ENCODE measurements at places on chromosomes 7 and 10.

GRCh38 chr10:96973809-96974747 is 142.0 kb downstream of the LCOR start:
- DNase-seq = no peak

- DNase-seq = no peak
Observed at GRCh38 chr7:83001362-83002040, 161.2 kb downstream of the PCLO start.

GRCh38 chr10:124704428-124705380 is 39.5 kb downstream of the FAM53B start:
- no peak for DNase-seq

- no peak for DNase-seq
Observed at GRCh38 chr7:152537639-152538038, 101.8 kb upstream of the KMT2C start.

DNA sequence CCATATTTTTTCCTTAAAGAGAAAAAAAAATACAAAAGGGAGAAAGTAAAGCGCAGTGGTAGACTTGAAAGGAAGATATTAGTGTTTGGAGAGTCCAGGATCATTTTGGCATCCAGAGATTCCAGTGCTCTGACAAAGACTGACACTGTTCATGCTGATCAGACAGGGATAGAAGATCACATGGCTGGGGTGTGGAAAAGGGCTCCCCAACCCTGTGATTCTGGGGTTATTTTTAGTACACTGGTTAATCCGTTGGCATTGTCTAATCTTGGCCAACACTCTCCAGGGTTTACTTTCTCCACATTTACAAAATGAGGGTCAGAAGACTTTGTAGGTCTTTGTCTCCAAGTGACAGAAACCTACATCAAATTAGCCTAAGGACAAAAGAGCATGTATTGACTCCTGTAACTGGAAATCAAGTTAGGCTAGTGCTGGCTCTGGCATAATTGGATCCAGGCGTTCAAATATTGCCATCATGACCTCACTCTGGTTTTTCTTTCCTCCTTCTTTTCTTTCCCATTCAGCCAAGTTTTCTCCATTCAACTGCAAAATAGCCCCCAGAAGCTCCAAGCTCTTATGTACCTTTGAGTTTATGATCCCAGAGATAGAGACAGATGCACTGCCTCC is 181.6 kb downstream of the PHTF2 start:
- DNase-seq = no peak

- no peak for DNase-seq
Observed at GRCh38 chr7:80347173-80347572, 164.7 kb downstream of the GNAT3 start.

DNA sequence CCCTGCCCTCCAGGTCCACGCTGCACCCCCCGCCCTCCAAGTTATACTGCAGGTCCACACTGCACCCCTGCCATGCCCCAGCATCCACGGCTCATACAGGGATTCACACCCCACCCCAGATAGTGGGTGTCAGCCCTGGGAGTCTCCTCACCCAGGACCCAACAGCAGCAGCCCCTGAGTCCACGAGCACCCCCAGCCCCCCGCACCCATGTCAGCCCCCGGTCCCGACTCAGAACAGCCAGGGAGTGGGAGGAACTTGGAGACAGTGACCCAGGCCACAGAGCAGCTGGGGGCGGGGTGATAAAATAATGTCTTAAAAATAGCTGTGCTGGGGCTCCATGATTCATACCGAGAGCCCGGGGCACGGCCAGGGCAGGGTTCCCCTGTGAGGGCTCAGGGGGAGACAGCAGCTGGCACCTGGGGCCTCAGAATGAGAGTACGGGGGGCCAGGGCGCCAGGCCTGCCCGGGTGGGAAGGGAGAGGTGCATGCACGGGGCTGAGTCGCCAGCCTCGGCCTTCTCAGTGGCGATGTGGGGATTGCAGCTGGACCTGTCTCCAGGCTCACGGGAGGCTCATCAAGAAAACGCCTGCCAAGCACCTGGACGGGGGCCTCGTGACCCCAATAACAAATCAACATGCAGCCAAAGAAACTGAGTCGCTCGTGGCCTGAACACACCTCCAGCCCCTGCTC is 29.8 kb downstream of the ADAP1 start:
- peak; percentile 31 for DNase-seq

- no peak for DNase-seq
Observed at GRCh38 chr10:31759124-31759798, 169.4 kb downstream of the ARHGAP12 start.

GRCh38 chr10:18675086-18675801 is 16.0 kb downstream of the ARL5B start:
- no peak for DNase-seq

- no peak for DNase-seq
Observed at GRCh38 chr10:126867567-126868365, 37.5 kb upstream of the DOCK1 start.

DNA sequence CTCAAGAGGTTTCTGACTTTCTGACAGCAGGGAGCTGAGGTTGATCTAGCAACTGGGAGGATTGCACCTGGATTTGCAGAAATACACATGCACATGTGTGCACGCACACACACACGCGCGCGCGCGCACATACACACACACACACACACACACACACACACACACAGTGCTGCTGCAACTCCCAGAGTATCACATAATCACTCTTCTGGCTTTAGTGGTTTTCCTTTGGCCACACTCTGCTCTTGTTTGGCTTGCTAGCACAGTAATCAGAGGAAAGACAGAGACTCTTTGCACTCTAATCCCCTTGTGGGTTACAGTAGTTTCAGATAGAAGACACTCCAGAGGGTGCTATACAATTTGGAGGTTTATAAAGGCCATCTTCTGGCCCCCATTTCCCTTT is 705.0 kb downstream of the AUTS2 start:
- DNase-seq = no peak

DNA sequence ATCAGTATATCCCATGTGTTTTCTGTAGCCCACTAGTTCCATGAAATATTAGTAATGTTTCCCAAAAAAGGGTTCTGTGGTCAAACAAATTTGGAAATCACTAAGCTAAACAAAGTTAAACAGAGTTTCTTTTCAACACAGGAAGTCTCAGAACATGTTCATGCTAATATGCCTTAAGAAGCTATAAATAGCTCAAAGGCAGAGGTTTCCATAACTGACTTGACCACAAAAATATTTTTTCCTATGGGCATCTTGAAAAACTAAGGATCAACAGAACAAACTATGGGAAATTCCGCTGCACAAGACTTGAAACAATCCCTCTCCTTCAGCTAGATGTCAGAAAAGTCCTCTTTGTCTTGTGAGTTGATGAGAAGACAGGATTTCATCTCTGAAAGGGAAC is 59.7 kb downstream of the SEM1 start:
- no peak for DNase-seq

DNA sequence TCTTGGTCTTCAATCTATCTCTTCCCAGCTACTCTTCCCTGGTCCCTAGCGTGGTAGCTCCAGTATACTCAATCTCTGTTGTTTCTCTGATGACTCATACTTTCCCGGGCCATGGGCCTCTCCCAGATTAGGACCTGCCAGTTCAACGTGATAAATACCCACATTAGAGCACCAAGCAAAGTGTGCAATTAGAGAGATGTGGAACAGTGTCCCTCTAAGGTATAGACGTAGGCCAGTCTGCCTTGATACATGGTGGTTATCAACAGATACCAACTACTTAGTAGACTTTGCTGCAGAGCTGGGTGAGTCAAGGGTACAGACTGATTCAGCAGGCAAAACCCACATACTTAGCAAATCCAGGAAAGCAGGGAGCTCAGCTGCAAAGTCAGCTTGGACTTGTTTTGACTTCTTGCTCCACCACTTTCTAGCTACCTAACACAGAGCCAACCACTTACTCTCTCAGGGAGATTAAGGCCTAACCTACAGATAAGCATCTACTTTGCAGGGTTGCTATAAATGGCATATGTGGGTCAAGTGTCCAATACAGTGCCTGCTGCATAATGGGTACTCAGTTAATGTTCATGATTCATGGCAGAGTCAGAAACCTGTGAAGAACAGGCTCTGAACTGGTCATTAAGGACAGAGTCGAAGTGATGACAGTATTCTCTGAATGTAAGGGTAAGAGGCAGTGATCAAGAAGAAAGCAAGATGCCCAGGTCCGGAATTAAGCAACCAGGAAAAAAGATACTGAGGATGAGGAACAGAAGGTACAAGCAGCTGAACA is 176.1 kb downstream of the CHN2 start:
- no peak for DNase-seq

- DNase-seq = no peak
Observed at GRCh38 chr10:117007080-117007479, 2.1 kb upstream of the SHTN1 start.

GRCh38 chr7:156004265-156005201 is 192.3 kb upstream of the SHH start:
- DNase-seq = no peak

DNA sequence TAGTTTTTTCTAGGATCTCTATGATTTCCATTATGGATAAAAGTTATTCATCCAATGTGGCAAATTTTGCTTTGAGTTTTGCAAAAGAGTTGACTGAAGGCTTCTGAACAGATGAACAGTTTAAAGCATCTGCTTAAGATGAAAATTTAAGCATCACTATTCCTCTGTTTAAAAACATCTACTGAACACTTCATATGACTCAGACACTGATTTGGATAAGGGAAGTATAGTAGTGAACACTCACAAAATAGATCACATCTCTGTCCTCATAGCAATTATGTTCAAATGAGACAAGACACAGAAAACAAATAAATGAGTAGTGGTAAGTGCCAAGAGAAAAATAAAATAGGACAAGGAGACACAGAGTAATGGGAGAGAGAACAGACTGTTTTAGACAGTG is 157.3 kb downstream of the MBL2 start:
- DNase-seq = no peak

- no peak for DNase-seq
Observed at GRCh38 chr7:132837529-132837928, 244.4 kb downstream of the CHCHD3 start.

- DNase-seq = no peak
Observed at GRCh38 chr10:113073549-113074189, 123.6 kb downstream of the TCF7L2 start.

- no peak for DNase-seq
Observed at GRCh38 chr10:132438091-132439024, 41.4 kb downstream of the PWWP2B start.

- DNase-seq = no peak
Observed at GRCh38 chr7:101581891-101582290, 47.2 kb downstream of the MYL10 start.

DNA sequence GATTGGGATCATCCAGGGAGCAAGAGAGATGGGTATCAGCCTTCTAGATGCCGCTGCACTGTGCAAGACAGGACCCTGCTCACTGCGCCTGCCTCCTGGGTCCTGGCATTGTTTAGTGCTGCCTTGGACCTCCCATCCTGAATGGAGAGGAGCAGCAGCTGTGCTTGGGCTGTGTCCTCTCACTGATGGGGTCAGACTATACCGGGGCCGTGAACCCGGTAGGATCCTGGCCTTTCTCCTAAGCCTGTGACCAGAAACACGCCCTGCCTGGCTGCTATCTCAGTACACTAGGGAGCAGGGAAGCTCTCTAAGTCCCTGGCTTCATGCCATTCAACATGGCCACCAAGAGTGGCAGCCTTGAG is 309.4 kb upstream of the ZNF32 start:
- no peak for DNase-seq

DNA sequence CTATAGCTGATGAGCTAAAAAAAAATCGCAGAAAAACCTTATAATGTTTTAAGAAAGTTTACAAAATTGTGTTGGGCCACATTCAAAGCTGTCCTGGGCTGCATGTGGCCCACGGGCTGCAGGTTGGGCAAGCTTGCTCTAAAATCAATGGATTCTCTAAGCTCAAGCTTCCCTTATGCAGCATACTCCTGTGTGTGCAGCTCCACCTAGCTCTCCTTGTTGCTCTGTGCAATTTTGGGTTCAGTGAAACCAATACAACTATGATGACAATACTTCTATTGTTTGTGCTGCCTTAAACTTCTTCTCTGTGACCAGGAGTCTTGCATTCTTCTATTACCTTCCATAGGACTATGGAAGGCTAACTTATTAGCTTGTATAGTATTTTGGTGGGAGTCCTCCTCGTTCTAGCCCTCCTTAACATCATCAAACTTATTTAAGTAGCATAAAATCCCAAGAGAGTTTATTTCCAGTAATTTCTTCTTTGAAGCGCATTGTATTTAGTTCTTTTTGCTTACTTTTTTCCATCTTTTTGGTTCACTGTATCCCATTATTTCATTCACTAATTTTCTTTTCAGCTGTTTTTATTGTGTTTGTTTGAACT is 170.9 kb upstream of the SMIM30 start:
- DNase-seq = peak; percentile 56

DNA sequence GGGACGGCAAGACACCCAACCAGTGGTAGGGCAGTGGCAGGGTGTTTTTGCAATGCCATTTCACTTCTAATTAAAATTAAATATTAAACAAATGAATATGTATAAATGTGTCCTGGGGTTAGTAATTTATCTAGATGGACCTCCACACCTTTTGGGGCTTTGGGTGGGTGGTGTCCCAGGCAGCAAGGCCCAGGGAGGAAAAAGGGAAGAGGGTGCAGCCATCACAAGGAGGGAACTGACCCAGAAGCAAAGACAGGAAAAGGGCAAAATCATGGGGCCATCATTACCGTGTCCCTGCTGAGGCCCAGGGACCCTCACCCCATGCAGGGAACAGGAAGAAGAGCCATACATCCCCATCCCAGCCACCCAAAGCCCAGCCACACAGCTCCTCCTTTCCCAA is 204.6 kb downstream of the GRID1 start:
- no peak for DNase-seq

- no peak for DNase-seq
Observed at GRCh38 chr10:114337510-114338462, 66.5 kb downstream of the AFAP1L2 start.

DNA sequence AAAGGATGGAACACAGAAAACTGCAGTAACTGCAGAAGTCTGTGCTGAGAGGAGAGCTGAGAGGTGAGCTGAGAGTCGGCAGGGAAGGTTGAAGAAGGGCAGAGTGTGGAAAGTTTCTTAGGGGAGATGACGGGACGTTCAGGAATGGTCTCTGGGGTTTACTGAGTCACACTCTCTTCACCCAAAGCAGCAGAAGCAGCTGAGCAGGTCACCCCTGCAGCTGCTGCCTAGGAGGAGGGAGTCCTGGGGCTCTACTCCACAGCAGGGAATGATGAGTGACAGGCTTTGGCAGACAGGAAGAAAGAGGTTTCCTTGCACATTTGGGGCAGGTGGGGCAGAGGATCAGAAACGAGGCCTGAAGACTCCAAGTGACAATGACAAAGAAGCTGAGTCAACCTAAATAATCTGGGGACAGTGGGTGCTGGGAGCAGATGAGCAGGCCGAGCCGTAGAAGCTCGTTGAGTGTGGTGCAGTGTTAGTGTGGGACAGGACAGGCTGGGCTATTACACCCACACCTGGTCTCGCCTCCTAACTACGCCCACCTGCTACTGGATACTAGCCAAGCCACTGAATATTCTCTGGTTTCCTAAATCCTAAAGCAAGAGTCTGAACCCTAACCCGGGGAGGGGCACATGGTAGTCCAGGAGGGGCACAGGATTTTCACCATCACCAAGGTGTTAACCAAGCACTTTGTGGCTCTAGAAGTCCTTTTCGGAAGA is 24.9 kb downstream of the BEND7 start:
- DNase-seq = no peak

- DNase-seq = no peak
Observed at GRCh38 chr7:80140388-80140787, 5.8 kb downstream of the GNAI1 start.

GRCh38 chr7:21550076-21550475 is 7.2 kb downstream of the DNAH11 start:
- DNase-seq = no peak
